Stomach (tissue), 19 donors: ENCODE measurements at places on chromosomes 16 and 17.

DNA sequence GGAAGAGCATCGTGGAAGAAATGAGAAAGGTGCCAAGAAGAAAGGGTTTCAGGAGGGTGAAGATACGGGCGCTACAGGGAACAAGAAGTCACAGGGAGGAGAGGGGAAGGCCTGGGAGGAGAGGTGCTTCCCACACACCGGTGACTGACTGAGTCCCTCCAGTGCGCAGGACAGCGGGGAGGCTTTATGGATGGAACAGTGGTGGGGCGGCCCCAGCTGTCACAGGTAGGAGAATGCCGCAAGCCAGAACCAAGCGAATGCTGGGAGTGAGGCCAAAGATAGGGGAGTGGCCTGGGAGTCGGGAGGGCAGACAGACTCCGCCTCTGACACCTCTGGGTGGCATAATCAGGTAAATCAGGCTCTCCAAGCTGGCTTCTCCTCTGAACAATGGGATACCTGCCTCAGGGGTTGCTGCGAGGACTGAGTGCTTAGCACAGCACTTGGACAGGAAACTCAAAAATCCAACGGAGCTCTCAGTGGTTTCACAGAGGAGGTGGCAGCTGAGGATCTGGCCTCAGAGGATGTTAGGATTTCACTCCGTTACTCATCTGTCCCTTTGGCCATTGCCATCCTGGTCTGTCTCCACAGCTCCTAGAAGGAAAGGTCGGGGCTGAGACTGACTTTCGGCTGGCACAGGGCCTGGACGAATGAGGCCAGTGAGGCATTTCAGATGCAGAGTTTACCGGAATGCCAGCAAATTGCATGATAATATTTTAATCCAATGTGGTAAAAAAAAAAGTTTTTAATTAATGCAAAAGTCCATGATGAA lies 717 bp upstream of the CNP start:
- DNase-seq = peak; percentile 89

GRCh38 chr16:49618955-49619354 lies 237.0 kb downstream of the ZNF423 start:
- DNase-seq = no peak

DNA sequence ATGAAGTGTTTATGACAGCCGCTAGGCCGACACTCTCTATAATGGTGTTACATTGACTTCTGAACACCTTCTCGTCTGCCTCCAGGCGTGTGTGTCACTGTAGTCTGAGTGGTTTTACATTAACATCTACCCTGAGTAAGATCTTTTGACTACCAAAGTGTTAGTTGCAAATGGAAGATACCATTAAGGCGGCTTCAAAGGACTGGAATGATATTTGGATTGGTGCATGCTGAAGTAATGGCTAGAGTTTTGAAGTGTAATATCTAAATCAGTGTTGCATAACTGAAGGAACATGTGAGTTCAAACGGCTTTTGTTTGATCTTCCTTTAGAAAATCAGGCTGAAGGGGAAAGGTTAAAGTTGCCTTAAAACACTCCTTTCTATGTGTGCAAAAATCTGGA lies 52.2 kb downstream of the BCAS3 start:
- DNase-seq = peak; percentile 32

DNA sequence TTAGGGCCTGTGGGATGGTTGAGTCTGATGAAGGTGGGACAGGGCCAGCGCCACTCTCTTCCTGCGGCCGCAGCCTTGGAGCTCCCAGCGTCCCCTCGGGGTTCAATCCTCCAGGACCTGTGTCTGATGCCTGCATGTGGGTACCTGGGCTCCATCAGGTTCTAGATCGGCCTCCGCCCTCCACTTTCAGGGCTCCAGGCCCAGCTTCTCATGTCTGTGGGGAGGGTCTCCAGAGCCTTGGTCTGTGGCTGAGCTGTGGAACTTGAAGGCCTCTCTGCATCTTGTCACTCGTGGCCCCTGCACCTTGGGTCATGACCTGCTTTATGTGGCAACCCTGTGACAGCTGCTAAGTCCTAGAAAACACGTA lies 89.8 kb upstream of the ZNF750 start:
- DNase-seq = no peak
